ENCODE measurements at places on chromosomes 13 and 19.

DNA sequence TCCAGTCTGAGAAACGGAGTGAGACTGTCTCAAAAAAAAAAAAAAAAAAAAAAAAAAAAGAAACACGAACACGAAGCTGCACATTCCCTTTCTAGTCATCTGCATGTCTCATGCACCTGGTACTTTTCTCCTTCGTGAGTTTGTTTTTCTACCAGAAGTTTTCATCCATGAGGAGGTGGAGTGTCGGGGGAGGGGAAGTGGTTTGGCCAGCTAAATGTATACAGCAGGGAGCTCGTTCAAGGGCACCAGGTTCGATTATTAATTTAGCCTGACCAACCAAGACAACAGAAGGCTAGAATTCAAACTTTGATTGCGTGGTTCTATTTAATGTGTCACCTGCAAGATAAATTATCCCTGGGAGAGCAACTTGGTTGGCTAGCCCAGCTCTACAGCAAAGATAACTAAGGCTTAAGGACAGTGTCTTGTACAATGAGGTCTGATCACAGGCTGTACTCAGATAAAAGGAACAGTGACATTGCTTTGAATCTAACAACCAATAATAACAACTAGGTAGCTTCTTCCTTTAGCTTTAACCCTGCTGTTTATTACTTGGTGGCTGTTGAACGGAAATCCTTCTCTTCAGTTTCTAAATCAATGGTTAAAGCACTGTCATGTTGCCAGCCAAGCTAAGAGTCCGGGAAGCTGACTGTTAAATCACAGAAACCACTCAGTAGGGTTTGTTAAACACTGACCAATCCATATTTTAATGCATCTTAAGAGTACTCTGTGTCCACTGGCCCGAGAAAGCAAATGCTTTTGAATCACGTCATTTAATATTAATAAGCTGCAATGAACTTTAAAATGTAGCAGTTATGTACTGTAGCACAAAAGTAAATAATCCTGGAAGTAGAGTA is 98.4 kb upstream of the STARD13 start:
- no peak for DNase-seq

DNA sequence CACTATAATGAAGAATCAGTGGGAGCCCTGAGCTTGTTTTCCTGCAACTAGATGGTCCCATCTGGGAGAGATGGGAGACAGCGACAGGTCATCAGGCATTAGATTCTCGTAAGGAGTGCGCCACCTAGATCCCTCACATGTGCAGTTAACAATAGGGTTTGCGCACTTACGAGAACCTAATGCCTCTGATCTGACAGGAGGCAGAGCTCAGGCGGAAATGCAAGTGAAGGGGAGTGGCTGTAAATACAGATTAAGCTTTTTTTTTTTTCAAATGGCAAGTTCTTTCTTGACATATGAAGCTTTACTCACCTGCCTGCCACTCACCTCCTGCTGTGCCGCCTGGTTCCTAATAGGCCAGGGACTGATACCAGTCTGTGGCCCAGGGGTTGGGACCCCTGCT is 14.4 kb downstream of the CDC16 start:
- DNase-seq, result no peak

GRCh38 chr13:95858286-95859075 is 181.5 kb downstream of the DNAJC3 start:
- DNase-seq, result no peak

DNA sequence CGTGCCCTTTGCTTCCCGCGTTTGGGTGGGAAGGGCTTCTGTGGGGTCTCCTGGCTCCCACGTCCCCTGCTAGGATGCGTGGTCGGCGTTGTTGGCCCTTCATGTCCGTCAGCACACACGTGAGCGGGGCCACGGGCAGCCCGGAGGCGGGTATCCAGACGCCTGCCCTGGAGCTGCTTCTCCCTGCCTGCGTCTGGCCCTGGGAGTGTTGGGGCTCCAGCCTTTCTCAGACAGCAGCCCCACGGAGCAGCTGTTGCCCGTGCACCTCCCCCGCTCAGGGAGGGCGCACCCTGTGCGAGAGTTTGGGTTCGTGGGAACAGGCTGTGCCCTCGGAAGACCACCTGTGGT is 14.5 kb downstream of the DAZAP1 start:
- no peak for DNase-seq

DNA sequence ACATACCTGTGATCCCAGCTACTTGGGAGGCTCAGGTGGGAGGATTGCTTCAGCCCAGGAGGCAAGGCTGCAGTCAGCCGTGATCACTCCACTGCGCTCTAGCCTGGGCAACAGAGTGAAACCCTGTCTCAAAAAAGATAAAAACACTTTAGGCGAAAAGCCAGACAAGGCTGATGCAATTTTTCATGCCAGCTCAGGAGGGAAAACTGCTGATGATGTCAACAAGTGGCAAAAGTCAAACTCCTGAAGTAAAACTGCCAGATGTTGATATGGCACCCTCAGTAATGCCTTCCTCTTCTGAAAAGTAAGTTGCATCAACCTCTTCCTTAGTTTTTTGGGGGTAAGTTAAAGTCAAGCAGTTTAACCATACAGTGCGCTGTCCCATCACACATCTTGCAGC is 15.6 kb downstream of the ZNF599 start:
- DNase-seq, result no peak

DNA sequence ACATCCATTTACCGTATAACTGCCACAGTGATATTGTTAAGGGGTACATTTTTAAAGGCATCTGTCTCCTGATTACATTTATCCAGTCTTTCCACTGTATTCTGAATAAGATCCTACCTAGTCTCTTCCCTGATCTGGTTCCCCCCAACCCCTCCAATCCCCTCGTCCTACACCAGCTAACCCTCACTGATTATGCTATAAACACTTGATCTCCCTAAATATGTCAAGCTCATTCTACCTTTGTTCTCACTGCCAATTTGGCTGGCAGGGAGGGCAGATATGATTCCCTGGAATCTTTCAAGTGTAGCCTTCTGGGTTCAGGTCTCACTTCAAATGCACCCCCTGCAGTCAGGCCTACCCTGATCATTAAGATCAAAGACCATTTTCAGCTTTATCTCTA is 1379.8 kb upstream of the MIR17HG start:
- DNase-seq, result no peak

GRCh38 chr13:113630296-113630695 is 27.7 kb downstream of the ATP4B start:
- no peak for DNase-seq

Measured in activated CD8-positive, alpha-beta T cell treated with anti-CD3 and anti-CD28 coated beads, Interleukin-2, amount 10 ng/mL, durations not matched to agents 7 days and 5 days (primary cell).